ENCODE measurements at places on chromosomes 3 and 15.

DNA sequence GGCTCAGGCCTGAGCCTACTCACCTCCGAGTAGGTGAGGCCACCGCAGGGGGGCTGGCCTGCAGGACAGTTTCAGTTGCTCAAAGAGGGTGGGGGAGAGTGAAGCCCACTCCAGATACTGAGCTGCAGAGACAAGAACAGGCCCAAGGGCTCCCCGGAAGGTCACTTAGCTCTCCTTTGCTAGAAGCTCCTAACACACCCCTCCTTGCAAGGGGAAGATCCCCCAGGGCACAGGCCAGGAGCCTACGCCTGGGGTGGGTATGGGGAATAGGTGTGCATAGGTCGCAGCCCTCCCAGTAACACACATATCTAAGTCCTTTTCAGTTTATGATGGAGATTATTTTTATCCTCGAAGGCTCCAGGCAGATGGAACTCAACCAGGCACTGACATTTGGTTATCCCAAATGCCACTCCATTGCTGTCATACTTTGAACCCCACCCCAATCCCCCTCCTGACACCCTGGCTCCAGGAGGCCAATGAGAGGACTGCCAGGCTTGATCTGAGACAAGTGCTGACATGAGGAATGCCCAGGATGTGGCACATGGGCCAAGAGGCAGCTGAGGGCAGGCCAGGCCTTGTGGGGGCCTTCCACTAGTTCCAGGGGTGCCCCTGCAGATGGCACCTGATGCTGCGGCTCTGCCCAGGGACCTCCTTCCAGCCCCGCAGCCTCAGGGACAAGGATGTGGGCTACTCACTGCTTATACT lies 1.1 kb upstream of the MUSTN1 start:
- no peaks in the 10 kb centered on the region for H3K27me3 ChIP-seq
- no peak for DNase-seq
- H3K27ac ChIP-seq: no peak overlapping the region
- peaks cover 19% of the 10 kb centered on the region for H3K4me1 ChIP-seq
- H3K4me3 ChIP-seq: no peak overlapping the region
- H3K36me3 ChIP-seq: peaks cover 8% of the 10 kb centered on the region

GRCh38 chr3:12966847-12967605 lies 106.2 kb downstream of the IQSEC1 start:
- peak overlapping the region; percentile 64 for H3K4me3 ChIP-seq
- H3K27me3 ChIP-seq: no peaks in the 10 kb centered on the region
- DNase-seq: peak; percentile 22
- H3K36me3 ChIP-seq: no peaks in the 10 kb centered on the region

GRCh38 chr3:115100806-115101205 lies 46.3 kb downstream of the ZBTB20 start:
- H3K4me3 ChIP-seq: no peak overlapping the region
- no peaks in the 10 kb centered on the region for H3K27me3 ChIP-seq
- H3K36me3 ChIP-seq: no peaks in the 10 kb centered on the region
- H3K27ac ChIP-seq: no peak overlapping the region
- no peaks in the 10 kb centered on the region for H3K4me1 ChIP-seq
- DNase-seq: no peak

- H3K4me1 ChIP-seq: peaks cover 5% of the 10 kb centered on the region
- peak overlapping the region; percentile 34 for H3K27ac ChIP-seq
- 0 out of 2 replicates have a peak overlapping the region, but pooled peaks have one; percentile 16 for H3K4me3 ChIP-seq
- no peaks in the 10 kb centered on the region for H3K27me3 ChIP-seq
Observed at GRCh38 chr3:107956991-107957900, 133.6 kb downstream of the CD47 start.

- H3K27ac ChIP-seq: no peak overlapping the region
- H3K36me3 ChIP-seq: no peaks in the 10 kb centered on the region
- no peaks in the 10 kb centered on the region for H3K27me3 ChIP-seq
Observed at GRCh38 chr15:25243800-25244097, 195.1 kb downstream of the UBE3A start.

DNA sequence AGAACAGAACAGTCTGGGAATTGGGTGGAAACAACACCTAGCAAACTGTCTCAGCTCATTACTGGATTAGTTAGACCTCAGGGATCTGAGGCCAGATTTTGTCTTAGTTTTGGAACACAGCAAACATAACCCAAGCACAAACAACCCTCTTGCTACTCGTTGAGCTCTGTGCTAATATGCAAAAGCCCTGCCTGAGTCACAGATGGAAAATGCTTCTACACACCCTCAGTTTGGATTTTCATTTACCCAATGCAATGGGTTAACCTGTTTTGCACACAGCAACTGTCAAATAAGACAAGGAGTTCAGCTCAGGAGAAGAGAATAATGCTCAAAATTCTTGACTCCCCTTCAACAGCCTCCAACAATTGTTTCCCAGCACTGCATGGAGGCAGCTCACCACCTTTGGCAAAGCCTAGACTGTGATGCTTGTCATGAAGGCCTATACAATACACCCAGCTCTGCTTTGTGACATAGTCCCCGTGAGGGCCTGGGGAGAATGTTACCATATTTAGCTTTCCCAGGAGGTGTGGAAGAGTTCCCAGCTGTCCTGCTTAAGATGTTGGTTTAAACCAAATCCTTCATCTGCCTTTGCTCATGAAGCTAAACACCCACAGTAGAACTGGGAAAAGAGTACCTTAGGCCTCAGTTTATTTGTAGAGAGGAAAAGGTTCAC lies 68.9 kb upstream of the MNS1 start:
- H3K36me3 ChIP-seq: no peaks in the 10 kb centered on the region
- no peaks in the 10 kb centered on the region for H3K4me1 ChIP-seq
- H3K4me3 ChIP-seq: no peak overlapping the region
- peaks cover 26% of the 10 kb centered on the region for H3K27me3 ChIP-seq
- no peak for DNase-seq

- H3K36me3 ChIP-seq: peaks cover 7% of the 10 kb centered on the region
- peaks cover 12% of the 10 kb centered on the region for H3K4me1 ChIP-seq
- H3K4me3 ChIP-seq: no peak overlapping the region
- no peak for DNase-seq
- no peak overlapping the region for H3K27ac ChIP-seq
- no peaks in the 10 kb centered on the region for H3K27me3 ChIP-seq
Observed at GRCh38 chr3:49536875-49537533, 17.3 kb upstream of the BSN start.

DNA sequence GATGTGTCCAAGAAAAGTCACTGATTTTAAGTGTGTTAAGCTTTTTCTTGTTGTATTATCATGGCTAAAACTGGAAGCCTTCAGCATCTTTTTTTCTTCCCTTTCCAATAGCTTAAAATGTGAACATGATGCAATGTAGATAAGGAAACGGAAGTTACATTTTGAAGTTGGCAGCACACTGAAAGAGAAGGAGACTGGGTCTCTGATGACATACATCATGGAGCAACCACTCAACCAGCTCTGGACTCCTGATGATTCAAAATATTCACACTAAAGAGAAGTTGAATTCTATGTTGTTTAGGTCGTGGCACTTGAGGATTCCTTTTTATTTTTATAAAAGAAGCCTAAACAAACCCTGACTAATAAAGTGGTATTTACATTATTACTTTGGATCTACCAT lies 488.3 kb upstream of the ALCAM start:
- H3K27ac ChIP-seq: no peak overlapping the region
- H3K4me3 ChIP-seq: no peak overlapping the region
- H3K36me3 ChIP-seq: no peaks in the 10 kb centered on the region
- peak; percentile 76 for DNase-seq
- no peaks in the 10 kb centered on the region for H3K27me3 ChIP-seq

- H3K4me1 ChIP-seq: no peaks in the 10 kb centered on the region
- H3K4me3 ChIP-seq: no peak overlapping the region
- peaks cover 17% of the 10 kb centered on the region for H3K27me3 ChIP-seq
- H3K36me3 ChIP-seq: no peaks in the 10 kb centered on the region
- no peak overlapping the region for H3K27ac ChIP-seq
Observed at GRCh38 chr15:58535894-58536293, 104.1 kb downstream of the LIPC start.

- H3K27me3 ChIP-seq: no peaks in the 10 kb centered on the region
- no peak for DNase-seq
- peak overlapping the region; percentile 82 for H3K27ac ChIP-seq
- peaks cover 53% of the 10 kb centered on the region for H3K4me1 ChIP-seq
- H3K4me3 ChIP-seq: no peak overlapping the region
Observed at GRCh38 chr15:67185621-67186225, 68.7 kb downstream of the AAGAB start.

DNA sequence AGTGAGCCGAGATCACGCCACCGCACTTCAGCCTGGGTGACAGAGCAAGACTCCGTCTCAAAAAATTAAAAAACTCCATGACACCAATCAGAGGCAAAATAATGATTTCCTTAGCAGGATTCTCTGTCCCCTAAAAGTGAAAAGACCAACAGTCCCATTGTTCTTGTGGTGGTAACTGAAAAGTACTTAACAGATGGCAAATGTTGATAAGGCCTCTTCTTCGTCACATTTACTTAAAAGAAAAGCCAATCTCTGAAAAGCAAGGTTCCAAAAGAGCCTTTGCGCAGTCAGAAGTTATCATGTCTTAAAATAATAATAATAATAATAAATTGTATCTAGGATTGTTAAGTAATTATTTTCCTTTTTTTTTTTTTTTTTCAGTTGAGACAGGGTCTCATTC lies 56.0 kb upstream of the TASOR start:
- DNase-seq: no peak
- H3K4me3 ChIP-seq: no peak overlapping the region

DNA sequence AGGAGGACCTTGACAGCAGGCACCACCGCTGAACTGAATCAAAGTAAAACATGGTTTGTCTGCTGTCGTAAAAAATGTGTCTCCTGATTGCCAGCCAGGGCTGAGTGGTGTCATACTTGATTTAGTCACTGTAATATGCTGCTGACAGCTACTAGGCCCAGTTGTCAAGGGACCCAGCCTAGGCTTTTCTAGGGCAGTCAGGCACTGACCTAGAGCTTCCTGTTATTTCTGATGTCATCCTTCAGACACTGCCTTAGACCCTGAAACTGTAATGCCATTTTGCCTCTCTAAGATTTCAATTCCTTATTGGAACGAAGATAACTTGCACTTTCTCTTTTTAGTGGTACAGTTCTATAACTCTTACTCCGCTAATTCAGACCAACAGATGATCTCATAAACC lies 2.6 kb upstream of the MRPL3 start:
- no peaks in the 10 kb centered on the region for H3K27me3 ChIP-seq
- H3K36me3 ChIP-seq: no peaks in the 10 kb centered on the region
- no peak overlapping the region for H3K4me3 ChIP-seq
- DNase-seq: no peak
- H3K27ac ChIP-seq: no peak overlapping the region

GRCh38 chr3:120791913-120792312 lies 49.4 kb downstream of the GTF2E1 start:
- H3K4me1 ChIP-seq: peaks cover 8% of the 10 kb centered on the region
- peak; percentile 80 for DNase-seq
- no peaks in the 10 kb centered on the region for H3K27me3 ChIP-seq
- no peak overlapping the region for H3K4me3 ChIP-seq
- peak overlapping the region; percentile 42 for H3K27ac ChIP-seq

- no peaks in the 10 kb centered on the region for H3K27me3 ChIP-seq
- H3K27ac ChIP-seq: no peak overlapping the region
- no peaks in the 10 kb centered on the region for H3K4me1 ChIP-seq
- H3K4me3 ChIP-seq: peak overlapping the region; percentile 81
- H3K36me3 ChIP-seq: no peaks in the 10 kb centered on the region
Observed at GRCh38 chr3:142596726-142597088, 514 bp downstream of the PLS1 start.

DNA sequence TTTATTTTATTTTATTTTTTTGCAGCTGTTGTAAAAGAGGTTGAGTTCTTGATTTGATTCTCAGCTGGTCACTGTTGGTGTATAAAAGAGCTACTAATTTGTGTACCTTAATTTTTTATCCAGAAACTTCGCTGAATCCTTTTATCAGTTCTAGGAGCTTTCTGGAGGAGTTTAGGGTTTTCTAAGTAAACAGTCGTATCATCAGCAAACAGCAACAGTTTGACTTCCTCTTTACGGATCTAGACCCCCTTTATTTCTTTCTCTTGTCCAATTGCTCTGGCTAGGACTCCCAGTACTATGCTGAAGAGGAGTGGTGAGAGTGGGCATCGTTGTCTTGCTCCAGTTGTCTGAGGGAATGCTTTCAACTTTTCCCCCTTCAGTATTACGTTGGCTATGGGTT lies 165.8 kb upstream of the KCNMB2 start:
- DNase-seq: no peak
- H3K4me3 ChIP-seq: no peak overlapping the region
- no peaks in the 10 kb centered on the region for H3K36me3 ChIP-seq
- H3K27ac ChIP-seq: no peak overlapping the region

All from IMR-90 (cell line).